ENCODE measurements at places on chromosomes 4 and X. TPM values are rescaled to one million over a fixed set of nuclear protein-coding genes. Genes with fewer than 3 reads are reported as not detected.

IGSF1 gene
- total RNA-seq: 0.05 TPM

RAB41 gene
- total RNA-seq: not detected

HTN3 gene
- total RNA-seq: not detected

DNASE1L1 gene
- total RNA-seq: 27.6 TPM

ADGRL3 gene
- 2.7 TPM for total RNA-seq

DDX60 gene
- 13.3 TPM for total RNA-seq

HSD17B11 gene
- 49.3 TPM for total RNA-seq

LIMCH1 gene
- 9.8 TPM for total RNA-seq

TAF7L gene
- total RNA-seq: 0.05 TPM

ADAM29 gene
- total RNA-seq: not detected

TRIM61 gene
- total RNA-seq: 1.6 TPM

CENPVL3 gene
- total RNA-seq: not detected

H2BW2 gene
- not detected for total RNA-seq

HOPX gene
- total RNA-seq: not detected

AMELX gene
- total RNA-seq: not detected

ARSJ gene
- 16.2 TPM for total RNA-seq

SMIM31 gene
- not detected for total RNA-seq

GLRB gene
- 1.7 TPM for total RNA-seq

NR0B1 gene
- total RNA-seq: 1.1 TPM

RXFP1 gene
- total RNA-seq: 0.37 TPM

GPC3 gene
- total RNA-seq: 2.8 TPM

USP27X gene
- 2.6 TPM for total RNA-seq

PABPC1L2B gene
- not detected for total RNA-seq

AWAT2 gene
- not detected for total RNA-seq
